Kidney capillary endothelial cell (primary cell): ENCODE measurements at places on chromosomes 7 and 10.

- DNase-seq: no peak
These were observed 24.3 kb downstream of the ABCB4 start for GRCh38 chr7:87451187-87451586.

- DNase-seq: peak; percentile 16
These were observed 11.9 kb downstream of the RGR start for GRCh38 chr10:84256510-84257342.

- no peak for DNase-seq
These were observed 32.8 kb upstream of the RHEB start for GRCh38 chr7:151552352-151553028.

- no peak for DNase-seq
These were observed 11.3 kb downstream of the GPRIN2 start for GRCh38 chr10:46544989-46545791.

DNA sequence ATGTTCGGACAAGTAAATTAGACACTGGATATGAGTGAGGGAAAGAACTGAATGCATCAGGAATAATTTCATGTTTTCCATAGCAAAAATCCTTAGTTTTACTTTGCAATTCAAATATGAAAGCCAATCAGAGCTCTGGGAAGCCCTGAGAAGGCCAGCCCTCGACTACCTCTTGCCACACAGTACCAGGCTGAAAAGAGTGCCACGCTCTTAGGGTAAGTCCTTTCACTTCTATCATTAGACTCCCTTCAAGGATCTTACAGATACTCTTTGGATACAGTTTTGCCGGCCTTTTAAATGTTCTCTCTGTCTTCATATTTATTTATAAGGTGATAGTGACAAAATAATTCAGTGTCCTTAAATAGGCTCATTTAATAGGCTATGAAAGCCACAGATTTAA, 1.9 kb downstream of the COBL start:
- DNase-seq: no peak

DNA sequence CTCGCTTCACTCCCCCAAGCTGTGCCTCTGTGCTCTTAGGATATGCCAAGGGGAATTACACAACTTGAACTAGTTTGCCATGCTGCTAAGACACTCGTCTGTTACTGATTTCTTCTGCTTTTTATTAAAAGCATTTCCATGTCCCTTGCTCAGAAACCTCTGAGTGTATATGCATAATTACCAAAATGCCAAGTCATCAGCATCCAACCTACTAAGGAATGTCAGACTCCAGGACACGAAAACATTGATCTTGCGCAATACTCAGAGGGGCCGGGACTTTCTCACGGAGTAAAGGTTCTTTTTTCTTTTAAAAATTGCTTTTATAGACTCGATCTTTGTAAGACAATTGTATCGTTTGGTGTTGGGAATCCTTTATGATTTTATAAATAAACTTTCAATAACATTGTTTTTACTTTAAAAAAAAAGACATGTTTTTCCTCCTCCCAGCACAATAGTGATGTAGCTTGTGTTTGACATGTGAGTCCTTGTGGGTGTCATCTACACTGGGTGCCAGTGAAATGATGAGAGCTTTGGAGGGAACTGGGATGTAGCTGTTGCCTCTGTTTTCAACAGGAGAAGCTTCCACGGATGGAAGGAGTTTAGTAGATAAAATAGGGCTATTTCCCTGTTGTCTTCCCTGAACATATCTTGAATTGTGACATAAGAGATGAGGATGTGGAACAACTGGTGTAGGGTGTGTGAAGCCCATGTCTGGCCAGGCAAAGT, 43.6 kb downstream of the CNNM1 start:
- DNase-seq: no peak

- DNase-seq: no peak
These were observed 18.7 kb downstream of the KIFBP start for GRCh38 chr10:69007260-69007659.

- no peak for DNase-seq
These were observed 8.2 kb downstream of the CCSER2 start for GRCh38 chr10:84336406-84337090.

DNA sequence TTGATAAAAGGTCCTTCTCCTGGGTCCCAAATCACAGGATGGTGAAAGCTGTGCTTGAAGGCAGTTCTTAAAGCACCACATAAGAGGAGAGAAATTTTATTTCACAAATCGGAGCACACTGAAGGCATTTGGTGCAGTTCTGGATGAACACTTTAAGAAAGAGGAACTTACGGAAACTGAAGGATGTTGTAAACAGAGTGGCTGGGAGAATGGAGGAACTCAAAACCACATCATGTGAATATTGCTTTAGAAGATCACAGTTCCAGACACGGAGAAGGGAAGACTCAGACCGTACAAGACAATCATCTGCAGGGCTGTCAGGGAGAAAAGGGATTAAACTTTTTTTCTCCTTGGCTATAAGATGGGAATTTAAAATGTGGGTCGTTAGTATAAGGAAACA, 9.0 kb upstream of the GPR141 start:
- no peak for DNase-seq

DNA sequence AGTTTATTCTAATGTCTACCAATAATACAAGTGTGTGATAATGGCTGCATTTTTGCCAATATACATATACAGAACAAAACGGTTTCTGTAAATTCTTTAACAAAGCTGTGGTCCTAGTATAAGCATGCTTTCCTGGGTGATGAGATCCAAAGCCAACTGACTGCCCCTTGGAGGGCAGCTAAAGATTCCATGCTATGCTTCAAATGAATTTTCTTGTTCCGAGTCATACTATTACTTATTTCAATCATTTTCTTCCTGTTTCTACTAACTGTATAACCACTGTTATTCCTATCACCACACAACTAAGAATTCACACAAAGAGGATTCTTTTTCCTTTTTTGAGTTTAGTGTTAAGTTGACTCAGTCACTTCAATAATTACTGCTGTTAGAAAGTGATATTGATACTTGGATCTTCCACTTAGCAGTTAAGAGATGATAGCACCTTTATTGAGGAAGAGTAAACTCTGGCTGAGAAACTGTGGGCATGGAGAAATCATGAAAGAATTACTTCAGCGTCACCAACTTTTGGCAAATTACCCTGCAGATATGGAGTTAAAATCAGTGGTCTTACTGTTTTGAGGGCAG, 197.5 kb downstream of the ARL4A start:
- DNase-seq: no peak

DNA sequence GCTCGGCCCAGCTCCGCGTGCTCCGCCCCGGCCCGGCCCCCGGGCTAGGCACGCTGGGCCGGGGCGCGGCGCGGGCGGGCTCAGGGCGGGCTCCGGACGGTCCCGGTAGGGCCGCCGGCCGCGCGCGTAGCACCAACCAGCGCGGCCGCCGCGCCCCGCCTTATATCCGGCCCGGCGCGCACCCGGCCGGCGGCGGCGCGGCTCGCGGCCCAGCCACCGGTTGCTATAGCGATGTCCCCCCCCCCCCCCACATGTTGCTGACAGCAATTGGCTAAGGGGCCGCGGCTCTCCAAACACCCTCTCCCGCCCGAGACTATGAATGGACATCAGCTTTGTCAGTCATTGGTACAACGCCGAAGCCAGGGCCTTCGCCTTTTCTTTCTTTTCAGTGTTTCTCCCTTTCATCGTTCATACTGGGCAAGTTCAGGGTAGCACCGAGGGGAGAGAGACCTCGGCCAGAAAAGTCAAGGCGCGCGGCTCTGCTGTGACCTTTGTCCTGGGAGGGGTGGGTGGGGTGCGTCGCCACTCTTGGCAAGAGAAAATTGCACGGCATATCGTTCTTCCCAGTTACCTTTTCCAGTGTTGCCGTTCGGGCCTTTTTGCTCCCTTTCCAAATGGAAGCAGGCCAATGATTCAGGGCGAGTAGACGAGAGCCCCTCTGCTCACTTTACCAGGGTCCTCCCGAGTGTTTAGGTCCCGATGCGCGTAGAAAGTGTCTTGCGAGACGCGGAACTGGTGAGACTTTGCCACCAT, 354.2 kb downstream of the DNAJB6 start:
- DNase-seq: peak; percentile 63

DNA sequence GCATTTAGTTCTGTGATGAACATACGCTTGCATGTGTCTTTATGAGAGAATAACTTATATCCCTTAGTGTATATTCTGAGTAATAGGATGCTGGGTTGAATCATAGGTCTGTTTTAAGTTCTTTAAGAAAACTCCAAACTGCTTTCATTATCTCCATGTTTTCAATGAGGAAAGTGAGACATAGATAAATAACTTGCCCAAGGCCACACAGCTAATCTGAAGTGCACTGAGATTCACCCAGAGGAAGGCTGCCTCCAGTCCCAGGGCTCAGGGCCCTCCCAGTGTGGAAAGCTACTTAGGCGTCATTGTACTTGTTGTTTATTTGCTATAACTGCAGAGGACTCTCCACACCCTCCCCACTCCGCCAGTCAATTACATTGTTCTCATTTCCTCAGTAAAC, 126.7 kb downstream of the INHBA start:
- no peak for DNase-seq

DNA sequence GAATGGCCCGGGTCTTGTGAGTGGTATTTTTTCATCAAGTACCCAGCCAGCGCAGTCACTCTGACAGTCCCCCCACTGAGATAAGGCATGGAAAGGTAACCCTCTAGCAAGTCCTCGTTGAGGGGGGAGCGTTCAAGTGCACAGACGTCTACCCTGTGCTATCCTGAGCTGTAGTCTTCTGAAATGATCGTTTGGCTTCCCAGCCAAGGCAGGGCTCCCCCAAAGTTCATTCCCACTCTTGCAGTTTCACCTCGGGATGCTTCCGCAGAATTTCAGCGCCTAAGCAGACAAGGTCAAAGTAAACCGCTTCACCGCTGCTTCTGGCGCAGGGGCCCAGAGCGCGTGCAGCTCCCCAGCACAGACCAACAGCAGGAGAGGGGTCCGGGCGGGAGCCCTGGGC, 1.8 kb downstream of the INSYN2A start:
- DNase-seq: no peak

DNA sequence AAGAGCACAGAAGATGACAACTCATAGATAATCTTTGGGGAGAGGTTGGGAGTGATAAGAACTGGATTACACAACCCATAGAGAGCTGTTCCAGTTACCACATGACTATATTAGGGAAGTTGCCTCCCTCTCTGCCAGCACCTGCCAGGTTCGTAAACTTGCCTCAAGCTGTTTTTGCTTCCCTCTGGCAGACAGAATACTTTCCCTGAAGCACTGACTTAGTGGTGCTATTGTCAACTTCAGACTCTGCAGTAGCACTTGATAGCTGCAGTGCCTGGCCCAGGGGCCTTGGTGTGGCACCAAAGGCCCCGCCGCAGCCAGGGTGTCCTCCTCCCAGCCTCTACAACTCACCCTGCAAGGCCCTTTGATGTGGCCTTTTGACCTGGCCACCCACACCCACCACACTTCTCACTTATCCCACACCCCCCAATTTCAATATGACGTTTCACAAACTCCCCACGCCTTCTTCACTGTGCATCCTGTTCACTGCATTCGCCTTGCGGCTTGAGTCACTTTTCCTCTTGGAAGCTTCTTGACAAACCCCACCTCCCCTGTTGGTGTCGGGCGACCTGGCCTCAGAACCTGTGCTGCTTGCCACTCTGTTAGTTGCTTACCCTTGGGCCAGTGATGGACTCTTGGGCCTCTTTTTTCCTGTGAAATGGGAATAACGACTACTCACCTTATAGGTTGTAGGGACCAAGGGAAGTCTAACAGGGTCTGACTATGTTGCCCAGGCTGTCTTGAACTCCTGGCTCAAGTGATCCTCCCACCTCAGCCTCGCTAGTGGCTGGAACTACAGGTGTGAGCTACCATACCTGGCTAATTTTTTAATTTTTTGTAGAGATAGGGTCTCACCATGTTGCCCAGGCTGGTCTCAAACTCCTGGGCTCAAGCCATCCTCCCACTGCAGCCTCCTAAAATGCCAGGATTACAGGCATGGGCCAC, 50.2 kb upstream of the PODXL start:
- DNase-seq: no peak

GRCh38 chr7:2944739-2945138, 98.9 kb downstream of the CARD11 start:
- no peak for DNase-seq

DNA sequence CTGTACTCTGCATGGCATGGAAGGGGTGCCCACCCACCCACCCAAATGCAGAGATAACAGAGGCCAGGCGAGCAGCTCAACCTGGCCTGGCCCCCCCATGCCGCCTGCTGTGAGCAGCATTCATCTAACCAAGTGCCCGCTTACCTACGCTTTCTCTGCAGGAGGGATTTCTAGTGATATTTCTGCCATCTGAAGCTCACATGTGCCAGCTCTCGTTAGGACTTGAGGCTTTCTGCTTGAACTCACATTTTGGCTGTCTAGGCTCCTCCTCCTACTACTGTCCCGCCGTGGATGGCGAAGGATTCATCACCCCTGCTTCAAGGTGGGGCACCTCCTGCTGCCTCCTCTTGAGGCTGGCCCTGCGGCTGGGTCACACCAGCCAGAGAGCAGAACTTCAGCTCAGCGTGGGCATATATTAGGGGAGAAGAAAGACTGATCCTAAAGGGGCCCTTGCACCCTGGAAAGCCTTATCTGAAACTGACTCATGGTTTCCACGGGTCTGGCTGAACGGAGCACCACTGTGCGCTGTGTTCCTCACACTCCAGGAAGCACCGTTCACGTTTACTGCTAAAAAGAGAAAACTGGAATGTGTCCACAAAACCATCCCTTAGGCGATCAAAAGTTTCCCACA, 45.5 kb downstream of the CTBP2 start:
- DNase-seq: no peak

GRCh38 chr7:8217200-8218068, 44.5 kb downstream of the ICA1 start:
- peak; percentile 62 for DNase-seq

DNA sequence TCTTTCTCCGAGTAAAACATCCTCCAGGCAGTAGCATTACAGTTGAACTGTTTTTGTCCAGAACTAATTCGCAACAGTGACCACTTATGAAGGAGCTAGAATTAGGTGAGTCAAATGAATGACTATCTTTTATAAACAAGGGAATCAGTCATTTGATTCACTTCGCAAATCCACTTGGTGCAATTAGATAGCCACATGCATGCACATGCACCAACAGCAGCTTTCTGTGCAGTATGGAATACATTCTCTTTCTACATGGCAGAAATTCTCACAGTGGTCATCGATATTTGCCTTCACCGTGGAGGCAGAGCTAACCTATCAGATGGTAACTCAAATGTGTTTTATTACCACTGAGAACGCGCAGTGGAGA, 118.8 kb downstream of the CDK6 start:
- DNase-seq: no peak

- DNase-seq: no peak
These were observed 991 bp downstream of the ZNF239 start for GRCh38 chr10:43573250-43574000.
